ENCODE measurements at places on chromosomes 12 and 14.

- no peak for DNase-seq
These were observed 16.3 kb downstream of the CREBL2 start for GRCh38 chr12:12628013-12628412.

DNA sequence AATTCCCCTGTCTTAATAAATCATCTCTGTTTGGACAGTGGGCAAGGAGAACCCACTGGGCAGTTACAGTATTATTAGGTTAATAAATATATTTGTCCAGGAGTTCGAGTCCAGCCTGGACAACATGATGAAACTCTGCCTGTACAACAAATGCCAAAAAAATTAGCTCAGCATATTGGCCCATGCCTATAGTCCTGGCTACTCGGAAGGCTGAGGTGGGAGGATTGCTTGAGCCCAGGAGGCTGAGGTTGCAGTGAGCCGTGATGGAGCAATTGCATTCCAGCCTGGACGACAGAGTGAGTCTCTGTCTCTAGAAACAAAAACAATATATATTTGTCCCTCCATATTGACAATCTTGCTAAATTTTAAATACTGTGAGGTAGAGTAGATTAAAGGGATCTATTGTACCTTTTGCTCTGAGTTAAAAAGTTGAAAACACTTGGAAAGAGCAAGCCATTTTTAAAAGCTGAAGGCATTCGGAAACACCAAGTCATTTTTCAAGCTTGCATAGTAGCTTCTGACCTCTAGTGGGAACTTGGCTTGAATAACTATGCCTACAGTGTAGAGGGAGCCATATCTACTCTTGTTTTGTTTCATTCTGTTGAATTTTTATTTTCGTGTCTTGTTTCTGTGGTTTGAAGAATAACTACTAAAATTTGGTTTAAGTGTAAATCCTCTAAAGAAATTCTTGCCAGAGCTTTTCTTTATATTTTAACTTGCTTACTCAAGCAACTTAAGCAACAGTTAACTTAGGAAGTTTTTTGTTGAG is 14.6 kb upstream of the EEA1 start:
- DNase-seq: no peak

GRCh38 chr14:54737132-54737711 is 165.4 kb downstream of the GCH1 start:
- no peak for DNase-seq

- no peak for DNase-seq
These were observed 223.4 kb upstream of the DIO2 start for GRCh38 chr14:80434574-80435321.

DNA sequence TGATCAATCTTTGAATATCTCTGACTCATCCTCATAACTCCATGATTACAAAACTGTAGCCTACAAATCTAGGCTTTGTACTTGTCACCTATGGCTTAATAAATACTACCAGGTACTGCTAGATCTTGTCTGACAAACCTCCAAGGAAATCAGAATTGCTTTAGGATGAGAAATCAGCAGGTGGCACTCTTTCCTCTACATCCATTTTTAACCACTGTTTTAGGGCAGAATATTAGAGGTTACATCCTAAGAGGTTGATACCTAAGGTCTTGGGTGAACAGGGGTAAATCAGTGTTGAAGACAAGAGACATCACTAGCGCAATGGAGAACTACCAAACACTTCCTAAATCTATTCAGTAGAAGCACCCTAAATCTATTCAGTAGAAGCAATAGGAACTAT is 63.1 kb upstream of the SOX5 start:
- no peak for DNase-seq

DNA sequence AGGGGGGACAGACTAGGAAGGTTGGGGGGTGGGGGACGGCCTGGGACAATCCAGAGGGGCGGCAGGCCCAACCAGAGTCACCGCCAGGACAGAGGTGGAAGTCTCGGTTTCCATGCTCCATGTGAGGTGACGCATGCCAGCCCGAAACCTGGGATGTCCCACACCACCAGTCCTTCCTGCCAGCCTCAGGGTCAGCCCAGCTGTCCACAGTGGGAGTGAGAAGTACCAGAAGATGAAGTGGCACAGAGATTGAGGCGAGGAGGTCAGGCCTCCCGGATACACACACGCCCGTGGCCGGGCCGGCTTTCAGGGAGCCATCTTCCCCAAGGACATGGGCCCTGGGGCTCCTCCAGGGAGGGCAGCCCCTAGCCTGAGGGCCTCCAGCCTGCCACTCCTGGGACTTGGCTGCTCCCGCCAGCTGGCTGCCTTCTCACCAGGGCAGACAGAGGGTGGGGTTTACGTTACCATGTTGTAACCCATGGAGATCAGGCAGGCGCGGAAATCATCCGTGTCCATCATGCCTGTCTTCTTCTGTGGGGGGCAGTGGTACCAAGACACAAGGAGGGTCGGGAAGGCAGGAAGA is 85.2 kb upstream of the ZFP36L1 start:
- no peak for DNase-seq

GRCh38 chr14:73234029-73234428 is 3.3 kb upstream of the PAPLN start:
- DNase-seq: no peak

DNA sequence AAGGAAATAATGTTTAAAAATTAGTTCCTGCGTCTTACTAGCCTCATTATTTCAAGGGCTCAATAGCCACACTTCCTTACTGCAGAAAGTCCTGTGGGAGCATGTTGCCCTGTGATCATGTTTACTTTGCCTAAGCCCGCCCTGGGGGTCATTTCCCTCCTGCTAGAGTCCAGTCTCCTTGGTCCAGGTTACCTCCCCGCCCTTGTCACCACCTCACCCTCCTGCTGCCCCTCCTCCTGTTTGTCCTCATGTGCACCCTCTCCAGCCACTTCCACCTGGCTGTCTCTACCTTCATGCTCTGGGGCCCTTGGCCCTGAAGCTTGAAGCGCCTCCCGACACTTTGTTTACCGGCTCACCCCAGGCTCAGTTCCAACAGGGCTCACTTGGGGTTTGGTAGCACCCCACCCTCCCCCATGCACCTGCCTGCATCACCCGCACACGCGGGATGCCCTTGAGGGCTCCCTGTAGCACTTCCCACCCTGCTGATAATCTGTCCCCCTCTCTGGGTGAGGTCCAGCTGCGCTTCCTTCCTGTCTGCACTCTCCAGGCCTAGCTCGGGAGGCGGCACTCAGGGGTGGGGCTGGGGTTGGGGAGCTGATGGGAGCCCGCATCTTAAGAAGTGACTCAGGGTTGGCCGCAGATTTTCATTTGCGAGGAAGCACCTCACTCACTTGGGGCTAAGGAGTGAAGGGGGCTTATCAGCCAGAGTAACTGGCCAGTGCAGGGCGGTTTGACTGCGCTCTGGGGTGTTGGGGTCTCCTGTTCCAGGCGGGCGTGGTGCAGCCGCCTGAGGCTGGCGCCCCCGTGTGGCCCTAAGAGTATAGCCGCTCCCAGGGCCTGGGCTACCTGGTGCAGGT is 40.1 kb downstream of the SMIM41 start:
- peak; percentile 71 for DNase-seq

DNA sequence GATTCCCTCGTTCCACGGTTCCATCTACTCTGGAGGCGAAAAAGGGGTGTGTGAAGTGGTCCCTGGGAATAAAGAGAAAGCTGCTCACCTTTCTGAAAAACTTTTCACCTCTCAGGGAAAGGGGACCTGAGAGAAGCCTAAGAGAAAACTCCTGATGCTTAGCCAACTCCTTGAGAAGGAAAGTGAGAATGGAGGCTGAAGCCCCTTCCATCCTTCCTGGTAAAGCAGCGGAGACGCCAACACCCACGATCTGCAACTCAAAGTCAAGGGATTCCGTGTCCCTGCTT is 110.0 kb downstream of the ARF6 start:
- no peak for DNase-seq

DNA sequence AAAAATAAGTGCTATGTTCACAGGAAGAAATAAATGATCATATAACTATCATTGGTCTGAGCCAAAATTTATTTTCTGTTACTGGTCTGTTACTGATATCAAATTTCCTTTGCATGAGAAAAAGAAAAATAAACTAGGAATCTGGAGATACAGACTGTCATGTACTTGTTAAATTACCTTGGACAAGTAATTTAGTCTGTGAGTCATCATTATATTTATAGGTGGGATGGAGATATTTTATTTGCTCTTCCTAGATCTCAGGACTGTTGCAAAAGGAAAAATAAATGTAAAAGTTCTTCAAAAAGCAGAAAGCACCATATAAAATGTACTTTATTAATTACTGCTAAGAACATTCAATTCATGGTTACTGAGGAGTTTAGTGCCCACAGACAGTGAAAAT is 174.4 kb downstream of the PTPRO start:
- DNase-seq: no peak

DNA sequence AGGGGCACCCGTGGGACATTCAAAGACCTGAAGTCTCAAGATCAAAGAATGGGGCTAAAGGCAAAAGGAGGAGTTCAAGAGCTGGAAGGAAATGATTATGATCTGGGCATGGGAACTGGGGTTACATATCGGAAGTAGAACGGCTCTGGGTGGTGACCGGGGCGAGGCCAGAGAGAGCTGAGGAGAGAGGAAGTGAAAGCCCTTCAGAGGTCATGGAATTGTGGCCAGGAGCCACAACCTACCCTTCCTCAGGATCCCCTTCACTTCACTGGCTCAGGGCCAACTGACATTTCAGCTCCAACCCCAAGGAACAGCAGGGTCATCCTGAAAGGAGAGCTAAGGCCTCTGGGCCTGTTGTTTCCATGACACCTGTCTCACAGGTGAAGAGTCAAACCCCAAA is 57.8 kb downstream of the GALNT16 start:
- DNase-seq: no peak

DNA sequence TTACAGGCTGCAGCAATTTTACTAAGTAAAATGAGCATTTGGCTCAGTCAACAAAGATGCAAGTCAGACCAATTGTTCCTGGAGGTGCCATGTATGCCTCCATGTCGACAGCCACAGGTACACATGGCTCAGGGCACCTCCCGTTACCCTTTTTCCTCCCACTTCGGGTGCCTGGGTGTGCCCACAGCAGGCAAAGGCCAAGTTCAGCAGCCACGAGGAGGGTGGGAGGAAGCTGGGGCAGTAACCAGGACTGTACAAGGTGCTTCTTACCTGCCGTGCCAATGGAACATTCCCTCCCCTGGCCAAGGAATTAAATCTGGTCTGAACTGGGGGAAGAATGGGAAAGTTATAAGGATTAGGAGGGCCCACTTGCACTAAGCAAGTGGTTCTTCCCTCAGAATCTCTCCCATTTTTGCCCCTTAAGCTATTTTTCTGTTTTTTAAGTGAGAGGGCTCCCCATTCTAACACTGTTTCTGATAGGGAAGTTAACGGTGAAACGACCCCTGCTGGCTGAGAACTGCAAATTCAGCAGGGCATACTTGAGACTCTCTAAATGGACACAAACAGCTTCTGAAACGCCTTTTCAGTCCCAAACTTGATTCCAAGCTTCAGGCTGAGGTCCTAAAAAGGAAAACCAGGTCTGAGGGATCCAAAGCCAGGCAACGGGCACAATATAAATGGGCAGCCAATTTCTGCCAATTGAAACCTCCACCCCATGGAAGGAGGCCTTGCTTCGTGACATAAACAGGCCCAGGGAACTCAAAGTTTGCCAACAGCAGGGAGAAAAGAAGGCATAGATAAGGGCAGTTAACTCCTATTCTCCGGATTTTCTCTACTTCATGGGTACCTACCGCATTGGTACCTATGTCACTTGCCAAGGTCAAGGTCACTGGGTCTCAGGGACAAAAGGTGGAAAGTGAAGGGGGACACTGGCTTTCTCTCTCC is 24.8 kb downstream of the CLECL1 start:
- peak; percentile 45 for DNase-seq

- no peak for DNase-seq
These were observed 27.7 kb upstream of the ATXN7L3B start for GRCh38 chr12:74509886-74510285.

- no peak for DNase-seq
These were observed 22.2 kb upstream of the LRTM2 start for GRCh38 chr12:1797991-1798640.

DNA sequence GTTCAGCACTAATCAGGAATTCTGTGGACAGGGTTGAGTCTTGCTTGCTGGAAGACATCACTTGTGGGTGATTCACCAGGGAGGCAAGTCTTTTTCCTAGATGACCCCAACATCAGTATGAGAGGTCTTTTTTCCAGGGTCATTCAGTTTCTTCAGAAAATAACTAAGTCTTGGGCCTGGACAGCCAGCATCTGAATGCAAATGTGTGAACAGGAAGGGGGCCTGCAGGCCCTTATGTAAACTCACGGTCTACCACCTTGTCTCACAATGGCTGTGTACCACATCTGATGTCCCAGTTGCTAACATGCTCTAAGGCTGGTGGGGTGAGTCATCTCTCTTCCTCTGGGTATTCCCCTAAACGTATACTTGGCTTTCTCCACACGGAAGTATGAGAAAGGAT is 79.2 kb downstream of the HECTD4 start:
- no peak for DNase-seq

DNA sequence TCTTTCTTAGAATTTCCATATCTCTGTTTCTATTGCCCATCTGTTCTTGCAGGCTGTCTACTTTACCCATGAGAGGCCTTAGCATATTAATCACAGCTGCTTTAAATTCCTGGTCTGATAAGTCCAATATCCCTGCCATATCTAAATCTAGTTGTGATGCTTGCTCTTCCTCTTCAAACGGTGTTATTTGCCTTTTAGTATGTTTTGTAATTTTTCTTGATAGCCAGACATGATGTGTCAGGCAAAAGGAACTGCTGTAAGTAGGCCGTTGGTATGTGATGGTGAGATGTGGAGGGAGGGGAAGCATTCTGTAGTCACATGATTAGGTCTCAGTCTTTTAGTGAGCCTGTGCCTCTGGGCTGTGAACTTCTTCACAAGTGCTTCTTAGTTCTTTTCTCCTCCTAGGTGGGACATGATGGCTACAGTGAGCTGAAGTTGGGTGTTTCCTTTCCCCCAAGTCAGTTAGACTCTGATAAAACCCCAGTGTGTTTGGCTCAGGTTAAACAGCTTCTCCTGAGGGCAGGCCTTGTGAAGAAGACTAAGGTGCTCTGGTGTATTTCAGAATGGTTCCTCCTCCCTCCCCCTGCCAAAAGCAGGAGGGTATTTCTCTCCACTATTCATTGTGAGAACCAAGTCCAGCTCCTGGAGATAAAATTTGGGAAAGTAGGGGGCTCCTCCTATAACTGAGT is 195.9 kb upstream of the PARP11 start:
- no peak for DNase-seq

DNA sequence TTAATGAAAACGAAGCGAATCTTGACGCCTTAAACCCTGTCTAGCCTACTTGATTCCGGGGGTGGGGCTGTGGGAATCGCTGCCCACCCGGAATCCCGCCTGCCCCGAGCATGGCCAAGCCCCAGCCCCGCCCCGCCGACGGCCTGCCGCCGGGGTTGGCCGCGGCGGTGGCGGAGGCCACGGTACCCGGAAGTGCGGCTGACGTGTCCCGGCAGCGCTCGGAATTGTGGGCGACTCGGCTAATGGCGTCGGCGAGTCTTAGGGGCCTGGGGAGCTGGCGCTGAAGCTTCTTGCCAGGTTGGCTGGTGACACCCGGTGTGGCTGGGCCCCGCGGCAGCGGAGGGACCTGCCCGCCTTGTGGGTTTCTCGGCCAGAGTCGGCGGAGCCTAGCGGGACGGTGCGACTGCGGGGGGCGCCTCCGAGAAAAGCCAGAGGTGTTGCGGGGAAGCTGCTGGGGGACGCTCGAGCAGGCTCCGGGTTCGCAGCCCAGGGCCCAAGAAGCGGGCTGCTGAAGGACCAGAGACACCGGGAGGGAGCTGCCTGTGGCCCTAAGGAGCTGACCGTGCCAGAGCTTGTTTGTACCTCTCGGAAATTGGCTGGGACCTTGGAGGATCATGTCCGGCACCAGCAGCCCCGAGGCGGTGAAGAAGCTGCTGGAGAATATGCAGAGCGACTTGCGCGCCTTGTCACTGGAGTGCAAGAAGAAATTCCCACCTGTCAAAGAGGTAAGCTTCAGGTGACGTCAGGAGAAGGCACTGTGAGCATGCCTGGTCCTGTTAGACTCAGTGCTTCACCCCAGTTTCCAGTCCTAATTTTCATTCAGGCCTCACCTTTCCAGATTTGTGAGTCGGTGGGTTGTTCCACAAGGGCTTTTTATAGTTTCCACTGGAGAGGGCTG is at the start of gene MON2:
TSS of gene MON2 (plus strand) at position 233 of the 898 bp plus-strand sequence. CDS start at position 615, 382 bp downstream.
- DNase-seq: peak; percentile 87
